ENCODE measurements at places on chromosomes 5 and 9.

DNA sequence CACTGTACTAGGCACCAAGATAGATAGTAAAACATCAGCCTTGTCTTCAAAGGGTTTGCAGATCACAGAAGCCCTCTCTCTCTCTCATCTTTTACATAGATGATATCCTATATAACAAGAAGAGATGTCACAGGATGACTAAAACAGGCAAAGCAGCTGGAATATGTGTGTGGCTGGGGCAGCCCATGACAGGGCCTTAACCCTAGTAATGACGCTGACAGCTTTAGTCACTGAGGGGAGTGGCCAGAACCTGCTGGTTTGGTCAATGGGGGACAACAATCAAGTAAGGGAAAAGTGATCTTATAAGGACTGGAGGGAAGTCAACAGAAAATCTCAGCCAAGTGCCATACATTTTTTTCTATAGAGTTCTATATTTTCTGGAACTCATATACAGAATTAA lies 41.9 kb upstream of the RIC1 start:
- DNase-seq: no peak

- DNase-seq: no peak
These were observed 114.0 kb upstream of the BASP1 start for GRCh38 chr5:17103461-17103860.

GRCh38 chr5:78731884-78732283 lies 83.3 kb upstream of the LHFPL2 start:
- no peak for DNase-seq

GRCh38 chr9:89712283-89712682 lies 107.5 kb downstream of the GADD45G start:
- no peak for DNase-seq

DNA sequence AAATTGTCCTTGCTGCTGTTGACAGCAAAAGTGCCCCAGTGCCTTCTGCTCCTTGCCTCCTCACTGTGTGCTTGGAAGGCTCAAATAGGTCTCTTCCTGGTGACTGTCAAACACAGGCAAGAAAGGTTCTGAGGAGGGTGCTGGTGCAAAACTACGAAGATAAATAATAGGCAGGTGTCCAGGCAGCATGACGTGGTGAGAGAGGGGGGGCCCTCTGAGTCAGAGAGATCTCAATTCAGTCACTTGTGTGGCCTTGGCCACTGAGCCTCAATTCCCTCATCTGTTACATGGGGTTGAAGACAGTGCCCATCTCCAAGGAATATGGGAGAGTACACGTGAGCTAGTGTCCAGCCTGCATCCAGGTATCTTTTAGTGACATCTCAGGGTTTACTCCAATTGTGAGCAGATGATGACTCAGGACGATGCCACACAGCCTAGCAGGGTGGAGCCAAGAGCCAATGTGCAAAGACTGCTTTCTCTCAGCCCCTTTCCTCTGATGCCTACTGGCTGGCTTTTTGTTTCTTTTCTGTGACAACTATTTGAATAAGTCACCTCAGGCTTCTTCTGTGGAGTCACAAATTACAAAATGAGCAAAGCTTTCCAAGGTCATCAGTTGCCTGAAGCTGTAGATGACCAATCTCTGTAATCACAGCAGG lies 29.7 kb upstream of the SMIM32 start:
- no peak for DNase-seq

DNA sequence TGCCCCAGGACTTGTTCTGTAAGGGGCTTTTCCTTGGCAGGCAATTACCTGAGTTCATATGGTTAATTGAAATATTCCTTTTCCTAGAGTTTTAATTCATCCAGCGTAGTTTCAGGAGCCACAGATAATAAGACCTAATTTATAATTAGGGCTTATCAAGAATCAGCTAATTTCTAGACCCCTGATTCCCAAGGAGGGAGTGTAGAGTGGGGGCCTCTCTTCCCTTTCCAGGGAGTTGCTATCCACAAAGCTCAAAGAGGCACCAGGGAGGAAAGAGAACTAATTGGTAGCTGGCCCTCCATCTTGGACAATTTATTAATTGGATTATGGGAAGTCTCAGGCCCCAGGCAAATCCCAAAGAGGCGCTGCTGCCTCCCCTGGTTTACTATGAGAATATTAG lies 75.8 kb upstream of the ZNF618 start:
- no peak for DNase-seq

GRCh38 chr5:147341345-147341744 lies 106.5 kb downstream of the STK32A start:
- no peak for DNase-seq

DNA sequence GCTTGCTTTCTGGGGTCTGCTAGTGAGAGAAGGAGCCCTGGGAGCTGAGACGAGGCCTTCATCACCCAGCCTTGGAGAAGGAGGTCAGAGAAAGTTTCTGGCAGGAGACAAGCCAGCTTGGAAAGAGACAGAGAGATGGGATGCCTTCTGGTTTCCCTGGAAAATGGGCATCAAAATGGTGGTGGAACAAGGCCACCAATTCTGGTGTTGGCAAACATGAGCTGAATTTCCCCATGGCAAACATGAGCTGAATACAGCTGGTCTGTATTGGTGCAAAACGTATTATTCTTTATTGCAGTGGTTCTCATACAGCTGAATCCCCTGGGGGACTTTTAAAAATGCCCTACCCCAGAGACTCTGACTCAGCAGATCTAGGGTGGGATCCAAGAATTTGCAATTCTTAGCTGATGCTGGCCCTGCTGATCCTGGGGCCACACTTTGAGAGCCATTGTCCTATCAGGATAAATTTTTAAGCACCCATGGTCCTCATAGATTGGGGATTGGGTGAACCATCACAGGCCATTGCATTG lies 39.1 kb upstream of the S1PR3 start:
- no peak for DNase-seq

DNA sequence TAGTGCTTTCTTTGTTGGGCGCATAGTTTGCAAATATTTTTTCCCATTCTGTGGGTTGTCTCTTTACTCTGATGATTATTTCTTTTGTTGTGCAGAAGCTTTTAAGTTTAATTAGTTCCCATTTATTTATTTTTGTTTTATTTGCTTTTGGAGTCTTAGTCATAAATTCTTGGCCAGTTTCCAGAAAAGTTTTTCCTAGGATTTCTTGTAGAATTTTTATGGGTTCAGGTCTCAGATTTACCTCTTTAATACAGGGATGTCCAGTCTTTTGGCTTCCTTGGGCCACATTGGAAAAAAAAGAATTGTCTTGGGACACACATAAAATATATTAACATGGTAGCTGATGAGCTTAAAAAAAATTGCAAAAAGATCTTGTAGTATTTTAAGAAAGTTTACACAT lies 122.0 kb downstream of the WDR70 start:
- DNase-seq: peak; percentile 3

DNA sequence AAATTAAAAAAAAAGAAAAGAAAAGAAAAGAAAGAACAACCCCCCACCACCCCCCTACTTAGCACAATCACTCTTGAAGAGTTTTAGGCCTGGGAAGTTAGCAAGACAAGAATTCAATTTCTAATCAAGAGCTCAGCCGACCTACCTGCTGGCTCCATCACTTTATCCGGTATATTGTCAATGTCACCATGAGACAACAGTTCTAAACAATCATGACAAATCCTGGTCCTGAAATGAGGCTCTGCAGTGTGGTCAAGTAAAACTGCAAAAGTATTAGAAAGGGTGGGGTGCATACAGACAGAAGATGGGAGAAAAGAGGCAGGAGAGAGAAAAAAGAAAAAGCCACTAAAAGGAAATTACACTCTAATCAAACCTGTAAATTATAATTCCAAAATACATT lies 163.7 kb downstream of the TARS1 start:
- no peak for DNase-seq

- DNase-seq: no peak
These were observed 1378.1 kb downstream of the EFNA5 start for GRCh38 chr5:106292654-106293053.

DNA sequence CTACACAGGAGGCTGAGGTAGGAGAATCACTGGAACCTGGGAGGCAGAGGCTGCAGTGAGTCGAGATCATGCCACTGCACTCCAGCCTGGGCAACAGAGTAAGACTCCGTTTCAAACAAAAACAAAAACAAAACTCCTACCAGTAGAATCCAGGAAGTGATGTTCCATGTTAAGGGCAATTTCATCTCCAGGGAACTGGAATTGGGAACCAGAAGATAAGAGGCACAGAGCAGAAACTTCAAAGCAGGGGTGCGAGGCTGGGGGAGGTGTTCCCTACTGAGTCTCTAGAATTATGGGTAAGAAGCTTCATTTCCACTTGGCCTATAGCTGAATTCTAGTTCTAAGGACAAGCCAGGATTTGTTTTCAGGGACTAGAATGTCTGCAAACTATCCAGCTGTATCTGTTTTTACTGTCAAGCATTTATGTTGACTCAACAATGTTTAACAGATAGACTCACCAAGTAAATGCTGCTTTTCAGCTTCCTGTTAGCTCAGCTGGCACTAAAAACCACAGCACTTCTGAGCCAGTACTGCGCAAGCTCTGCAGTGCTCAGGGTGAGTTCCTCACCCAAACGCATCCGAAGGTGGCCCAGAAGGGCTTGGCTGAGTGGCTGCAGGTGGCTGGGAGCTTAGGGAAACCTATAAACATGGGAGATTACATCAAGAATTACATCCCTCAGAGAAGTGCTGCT lies 320.1 kb downstream of the MTRR start:
- DNase-seq: no peak

DNA sequence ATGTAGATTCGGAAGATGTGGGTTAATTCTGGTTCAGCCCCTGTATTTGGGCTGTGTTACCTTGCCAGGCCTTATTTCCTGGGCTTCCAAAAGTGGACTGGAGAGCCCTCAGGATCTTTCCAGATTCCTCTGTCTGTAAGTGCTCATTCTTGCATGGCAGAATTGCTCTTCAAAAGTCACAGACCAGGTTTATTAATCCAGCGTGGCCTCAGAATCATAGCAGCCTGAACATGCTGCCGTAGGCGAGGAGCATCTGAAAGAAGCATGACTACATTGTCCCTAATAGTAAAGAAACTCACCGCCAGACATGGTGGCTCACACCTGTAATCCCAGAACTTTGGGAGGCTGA lies 307.8 kb downstream of the GADD45G start:
- no peak for DNase-seq

Measured in HepG2 (cell line).